Spinal cord (tissue), 10 donors: ENCODE measurements at places on chromosomes 2 and 18.

- no peak for DNase-seq
- no peaks in the 10 kb centered on the region for H3K4me1 ChIP-seq
- no peak overlapping the region for H3K27ac ChIP-seq
Observed at GRCh38 chr2:237815637-237816036, 17.1 kb downstream of the RBM44 start.

DNA sequence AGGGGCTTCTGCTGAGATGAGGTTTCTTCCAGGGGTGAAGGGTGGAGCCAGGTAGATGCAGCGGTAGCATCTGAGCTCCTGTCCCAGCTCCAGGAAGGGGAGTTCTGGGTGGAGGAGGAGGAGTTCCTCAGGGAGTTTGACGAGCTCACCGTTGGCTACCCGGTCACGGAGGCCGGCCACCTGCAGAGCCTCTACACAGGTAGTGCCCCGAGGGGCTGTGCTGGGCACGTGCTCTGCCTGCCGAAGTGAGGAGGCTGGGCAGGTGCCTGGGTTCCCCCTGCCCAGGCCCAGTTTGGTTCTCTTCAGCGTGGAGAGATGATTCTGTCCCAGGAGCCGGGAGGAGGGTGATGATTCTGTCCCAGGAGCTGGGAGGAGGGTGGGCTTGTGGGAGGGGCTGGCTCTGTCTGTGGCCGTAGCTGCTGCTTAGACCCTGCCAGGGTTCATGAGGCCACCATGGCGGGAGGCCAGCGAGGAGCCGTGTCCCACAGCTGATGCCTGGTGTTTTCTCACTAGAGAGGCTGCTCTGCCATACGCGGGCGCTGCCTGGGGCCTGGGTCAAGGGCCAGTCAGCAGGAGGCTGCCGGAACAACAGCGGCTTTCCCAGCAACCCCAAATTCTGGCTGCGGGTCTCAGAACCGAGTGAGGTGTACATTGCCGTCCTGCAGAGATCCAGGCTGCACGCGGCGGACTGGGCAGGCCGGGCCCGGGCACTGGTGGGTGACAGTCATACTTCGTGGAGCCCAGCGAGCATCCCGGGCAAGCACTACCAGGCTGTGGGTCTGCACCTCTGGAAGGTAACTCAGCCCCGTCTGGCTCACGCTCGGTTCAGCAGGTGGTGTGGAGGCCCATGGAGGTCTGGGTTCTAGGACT, 8.2 kb downstream of the CAPN10 start:
- no peak overlapping the region for H3K4me3 ChIP-seq
- no peaks in the 10 kb centered on the region for H3K27me3 ChIP-seq
- H3K36me3 ChIP-seq: peaks cover 100% of the 10 kb centered on the region
- DNase-seq: no peak
- H3K27ac ChIP-seq: no peak overlapping the region

- no peaks in the 10 kb centered on the region for H3K27me3 ChIP-seq
- H3K27ac ChIP-seq: no peak overlapping the region
- no peaks in the 10 kb centered on the region for H3K36me3 ChIP-seq
- no peak overlapping the region for H3K4me3 ChIP-seq
- no peak for DNase-seq
Observed at GRCh38 chr2:108579623-108580022, 45.4 kb downstream of the LIMS1 start.

- no peaks in the 10 kb centered on the region for H3K4me1 ChIP-seq
- H3K27me3 ChIP-seq: no peaks in the 10 kb centered on the region
- DNase-seq: no peak
- H3K36me3 ChIP-seq: peaks cover 13% of the 10 kb centered on the region
Observed at GRCh38 chr2:88747990-88748389, 56.5 kb downstream of the RPIA start.

GRCh38 chr18:4096486-4096885, 358.6 kb downstream of the DLGAP1 start:
- H3K27ac ChIP-seq: no peak overlapping the region
- H3K27me3 ChIP-seq: no peaks in the 10 kb centered on the region
- H3K4me1 ChIP-seq: no peaks in the 10 kb centered on the region
- DNase-seq: no peak
- H3K4me3 ChIP-seq: no peak overlapping the region

- no peaks in the 10 kb centered on the region for H3K4me1 ChIP-seq
- no peaks in the 10 kb centered on the region for H3K36me3 ChIP-seq
- peak; percentile 94 for DNase-seq
- H3K27ac ChIP-seq: no peak overlapping the region
Observed at GRCh38 chr2:153519257-153519875, 40.8 kb upstream of the RPRM start.

GRCh38 chr2:212816267-212816666, 277.7 kb upstream of the ERBB4 start:
- no peaks in the 10 kb centered on the region for H3K36me3 ChIP-seq
- H3K4me1 ChIP-seq: no peaks in the 10 kb centered on the region
- H3K27ac ChIP-seq: no peak overlapping the region
- H3K27me3 ChIP-seq: no peaks in the 10 kb centered on the region
- H3K4me3 ChIP-seq: no peak overlapping the region

DNA sequence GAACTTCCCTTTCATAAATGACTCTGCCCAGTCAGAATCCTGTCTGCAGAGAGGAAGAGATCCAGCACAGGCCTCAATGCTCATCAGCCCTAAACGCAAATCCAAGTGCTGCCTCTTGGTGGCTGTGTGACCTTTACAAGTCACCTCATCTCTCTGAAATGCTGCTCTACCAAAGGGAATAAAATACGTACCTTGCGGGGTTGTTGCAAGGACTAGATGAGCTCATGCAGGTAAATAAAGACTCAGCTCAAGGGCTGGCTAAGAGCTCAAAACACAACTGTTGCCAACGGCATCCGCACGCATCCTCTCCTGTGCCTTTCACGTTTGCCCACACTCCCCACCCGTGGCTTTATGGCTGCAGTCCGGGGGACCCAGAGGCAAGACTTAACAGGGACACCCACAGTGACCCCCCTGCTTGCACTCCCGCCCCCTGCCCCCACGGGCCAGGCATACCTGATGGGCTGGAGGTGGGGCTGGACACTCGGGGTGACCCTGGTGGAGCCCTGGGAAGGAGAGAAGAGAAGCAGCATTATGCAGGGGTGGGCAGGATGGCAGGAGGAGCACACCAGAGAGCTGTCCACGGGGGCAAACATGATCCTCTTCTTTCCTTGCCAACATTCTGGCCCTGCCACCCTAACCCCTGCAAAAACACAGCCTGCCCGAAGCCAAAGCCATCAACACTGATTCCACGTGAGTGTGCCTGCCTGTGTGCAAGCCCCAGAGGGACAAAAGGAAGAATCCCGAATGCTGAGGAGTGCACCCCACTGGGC, 102.6 kb downstream of the TNS1 start:
- peaks cover 70% of the 10 kb centered on the region for H3K4me1 ChIP-seq
- H3K27me3 ChIP-seq: no peaks in the 10 kb centered on the region
- no peak overlapping the region for H3K4me3 ChIP-seq
- no peak overlapping the region for H3K27ac ChIP-seq
- peaks cover 48% of the 10 kb centered on the region for H3K36me3 ChIP-seq
- DNase-seq: no peak

DNA sequence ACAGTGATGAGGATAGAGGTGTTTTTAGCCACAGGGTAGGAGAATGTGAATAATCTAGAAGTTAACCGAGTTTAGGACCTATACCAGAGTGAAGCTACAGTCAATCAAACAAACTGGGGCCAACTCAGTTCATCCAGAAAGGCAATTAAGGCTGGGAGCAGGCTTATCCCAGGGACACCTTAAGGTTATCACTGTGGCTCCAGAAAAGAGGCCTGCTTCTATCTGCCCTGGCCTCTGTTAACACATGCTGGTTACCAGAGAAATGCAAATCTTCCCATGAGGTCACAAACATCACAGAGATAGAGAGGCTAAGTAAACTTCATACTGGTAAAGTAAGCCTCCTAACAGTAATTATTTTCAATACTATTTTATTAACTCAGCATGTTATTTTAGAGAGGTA, 93.2 kb upstream of the GRB14 start:
- no peaks in the 10 kb centered on the region for H3K4me1 ChIP-seq
- H3K27me3 ChIP-seq: no peaks in the 10 kb centered on the region
- H3K36me3 ChIP-seq: no peaks in the 10 kb centered on the region
- DNase-seq: no peak
- H3K4me3 ChIP-seq: no peak overlapping the region
- H3K27ac ChIP-seq: no peak overlapping the region

- no peaks in the 10 kb centered on the region for H3K27me3 ChIP-seq
- H3K4me1 ChIP-seq: no peaks in the 10 kb centered on the region
- no peak overlapping the region for H3K4me3 ChIP-seq
- no peak overlapping the region for H3K27ac ChIP-seq
Observed at GRCh38 chr2:11411768-11412448, 54.1 kb downstream of the E2F6 start.

GRCh38 chr2:181203412-181203811, 223.0 kb downstream of the UBE2E3 start:
- DNase-seq: no peak
- H3K27me3 ChIP-seq: no peaks in the 10 kb centered on the region
- no peaks in the 10 kb centered on the region for H3K4me1 ChIP-seq

- no peak overlapping the region for H3K4me3 ChIP-seq
- H3K27ac ChIP-seq: no peak overlapping the region
- H3K36me3 ChIP-seq: no peaks in the 10 kb centered on the region
- H3K27me3 ChIP-seq: no peaks in the 10 kb centered on the region
Observed at GRCh38 chr2:224174521-224174920, 135.4 kb upstream of the SERPINE2 start.

DNA sequence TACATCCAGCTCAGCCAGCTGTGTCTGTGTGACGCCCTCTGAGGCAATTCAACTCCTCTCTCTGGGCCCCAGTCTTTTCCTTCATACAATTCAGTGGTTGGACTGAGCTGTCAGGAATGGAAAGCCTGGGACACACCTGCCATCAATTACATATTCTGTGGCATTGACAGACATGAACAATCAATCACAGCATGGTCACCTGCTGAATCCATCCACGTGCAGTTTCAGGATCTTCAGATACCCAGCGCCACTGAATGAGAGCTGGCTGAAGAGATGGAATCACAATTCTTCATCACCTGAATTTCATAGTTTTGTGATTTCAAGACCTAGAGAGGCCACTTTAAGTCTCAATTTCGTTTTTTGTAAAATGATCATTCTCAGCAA, 5.1 kb downstream of the ADRA2B start:
- H3K4me3 ChIP-seq: no peak overlapping the region
- no peaks in the 10 kb centered on the region for H3K36me3 ChIP-seq
- H3K27ac ChIP-seq: no peak overlapping the region
- no peak for DNase-seq
- H3K4me1 ChIP-seq: peaks cover 14% of the 10 kb centered on the region

DNA sequence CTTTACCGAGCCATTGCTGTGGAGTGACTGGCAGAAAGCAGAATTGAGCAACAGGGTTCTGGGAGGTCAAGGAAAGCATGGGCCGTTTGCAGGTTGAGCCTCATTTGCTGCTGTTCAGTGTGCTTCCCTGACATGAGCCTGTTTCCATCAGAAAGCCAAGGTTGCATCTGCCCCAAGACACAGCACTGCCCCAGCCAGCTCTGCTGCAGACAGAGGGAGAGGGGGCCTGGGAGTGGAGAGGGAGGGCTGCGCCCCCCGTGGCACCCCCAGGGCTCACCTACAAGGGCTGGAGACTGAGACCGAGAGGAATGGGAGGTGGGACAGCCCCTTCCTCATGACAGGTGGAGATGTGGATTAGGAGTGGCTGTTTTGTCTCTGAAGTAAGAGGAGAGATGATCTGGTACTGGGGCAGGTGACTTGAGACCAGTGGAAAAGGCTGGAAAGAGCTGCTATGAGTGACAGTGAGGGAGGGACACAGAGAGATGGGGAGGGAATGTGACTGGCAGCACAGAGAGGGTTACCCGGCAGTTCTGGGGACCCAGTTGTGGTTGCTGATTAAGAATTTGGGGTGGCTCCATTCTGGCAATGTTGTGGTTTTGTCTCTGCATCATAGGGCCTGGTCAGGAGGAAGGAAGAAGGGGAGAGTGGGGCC, 218.0 kb downstream of the DYSF start:
- peaks cover 6% of the 10 kb centered on the region for H3K4me1 ChIP-seq
- H3K27me3 ChIP-seq: no peaks in the 10 kb centered on the region
- H3K4me3 ChIP-seq: no peak overlapping the region

GRCh38 chr2:15990151-15991101, 50.1 kb downstream of the MYCN start:
- H3K27me3 ChIP-seq: no peaks in the 10 kb centered on the region
- H3K4me1 ChIP-seq: peaks cover 12% of the 10 kb centered on the region
- H3K4me3 ChIP-seq: no peak overlapping the region
- no peak for DNase-seq
- H3K27ac ChIP-seq: no peak overlapping the region

GRCh38 chr18:60469387-60470100, 97.0 kb upstream of the MC4R start:
- no peak overlapping the region for H3K4me3 ChIP-seq
- no peak for DNase-seq
- no peaks in the 10 kb centered on the region for H3K4me1 ChIP-seq
- no peaks in the 10 kb centered on the region for H3K36me3 ChIP-seq
- no peaks in the 10 kb centered on the region for H3K27me3 ChIP-seq
- H3K27ac ChIP-seq: no peak overlapping the region

GRCh38 chr18:55337908-55338521, 250.0 kb downstream of the TCF4 start:
- no peaks in the 10 kb centered on the region for H3K36me3 ChIP-seq
- no peaks in the 10 kb centered on the region for H3K27me3 ChIP-seq
- peak overlapping the region; percentile 16 for H3K4me3 ChIP-seq
- peaks cover 9% of the 10 kb centered on the region for H3K4me1 ChIP-seq
- H3K27ac ChIP-seq: peak overlapping the region; percentile 92
- no peak for DNase-seq

- no peak for DNase-seq
- peaks cover 2% of the 10 kb centered on the region for H3K36me3 ChIP-seq
- H3K4me3 ChIP-seq: no peak overlapping the region
- H3K27ac ChIP-seq: no peak overlapping the region
- no peaks in the 10 kb centered on the region for H3K27me3 ChIP-seq
- H3K4me1 ChIP-seq: no peaks in the 10 kb centered on the region
Observed at GRCh38 chr18:74661008-74661407, 63.3 kb downstream of the ZNF407 start.

- H3K4me3 ChIP-seq: no peak overlapping the region
- H3K27me3 ChIP-seq: no peaks in the 10 kb centered on the region
- H3K4me1 ChIP-seq: no peaks in the 10 kb centered on the region
- no peaks in the 10 kb centered on the region for H3K36me3 ChIP-seq
- no peak overlapping the region for H3K27ac ChIP-seq
- DNase-seq: no peak
Observed at GRCh38 chr2:102505290-102505689, 32.3 kb downstream of the SLC9A4 start.

GRCh38 chr2:65071499-65072180, 15.4 kb downstream of the CEP68 start:
- no peak overlapping the region for H3K27ac ChIP-seq
- H3K4me3 ChIP-seq: no peak overlapping the region
- no peak for DNase-seq
- H3K27me3 ChIP-seq: no peaks in the 10 kb centered on the region
- H3K36me3 ChIP-seq: peaks cover 52% of the 10 kb centered on the region
- H3K4me1 ChIP-seq: peaks cover 34% of the 10 kb centered on the region

GRCh38 chr2:63788071-63788470, 53.6 kb upstream of the UGP2 start:
- no peaks in the 10 kb centered on the region for H3K36me3 ChIP-seq
- no peaks in the 10 kb centered on the region for H3K27me3 ChIP-seq
- no peak for DNase-seq
- no peak overlapping the region for H3K4me3 ChIP-seq
- no peak overlapping the region for H3K27ac ChIP-seq
